ENCODE measurements at places on chromosomes 3 and 15.

DNA sequence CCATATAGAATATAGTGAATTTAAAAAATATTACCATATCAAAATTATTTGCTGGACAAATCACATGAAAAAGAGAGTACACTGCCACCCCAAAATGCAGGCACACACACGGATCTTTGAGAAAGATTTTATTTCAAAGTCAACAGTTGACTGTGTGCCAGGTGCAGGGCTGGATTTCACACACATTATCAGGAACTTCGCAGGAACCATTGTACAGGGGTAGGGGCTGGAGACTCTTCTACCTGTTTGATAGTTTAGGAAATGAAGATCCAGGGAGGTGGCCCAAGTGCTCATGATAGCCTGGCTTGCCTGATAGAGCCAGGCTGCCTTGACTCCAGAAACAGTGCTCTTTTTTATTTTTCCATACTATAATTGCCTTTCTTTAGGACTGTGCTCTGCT, 54.2 kb downstream of the IL1RAP start:
- DNase-seq, result no peak

DNA sequence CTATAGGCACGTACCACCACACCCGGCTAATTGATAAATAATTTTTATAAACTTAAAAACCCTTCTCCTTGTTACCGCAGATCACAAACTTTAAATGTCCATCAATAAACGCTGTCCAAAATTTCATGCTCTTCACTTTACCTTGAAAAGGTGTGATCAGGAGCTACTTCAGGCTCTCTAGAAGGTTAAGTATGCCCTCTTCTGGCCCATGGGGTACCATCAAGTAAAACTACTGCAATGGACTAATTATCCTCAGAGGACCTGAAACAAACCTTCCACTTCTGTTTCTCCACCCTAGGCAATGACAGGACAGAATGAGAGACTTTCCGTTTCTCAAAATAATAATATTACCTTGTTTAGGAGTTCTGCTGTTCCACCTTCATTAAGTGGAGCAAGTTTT, 9.2 kb downstream of the LZTFL1 start:
- no peak for DNase-seq

- no peak for DNase-seq
Observed at GRCh38 chr3:193556841-193557240, 2.1 kb upstream of the ATP13A4 start.

GRCh38 chr15:48177383-48177765, 721 bp downstream of the MYEF2 start:
- no peak for DNase-seq

DNA sequence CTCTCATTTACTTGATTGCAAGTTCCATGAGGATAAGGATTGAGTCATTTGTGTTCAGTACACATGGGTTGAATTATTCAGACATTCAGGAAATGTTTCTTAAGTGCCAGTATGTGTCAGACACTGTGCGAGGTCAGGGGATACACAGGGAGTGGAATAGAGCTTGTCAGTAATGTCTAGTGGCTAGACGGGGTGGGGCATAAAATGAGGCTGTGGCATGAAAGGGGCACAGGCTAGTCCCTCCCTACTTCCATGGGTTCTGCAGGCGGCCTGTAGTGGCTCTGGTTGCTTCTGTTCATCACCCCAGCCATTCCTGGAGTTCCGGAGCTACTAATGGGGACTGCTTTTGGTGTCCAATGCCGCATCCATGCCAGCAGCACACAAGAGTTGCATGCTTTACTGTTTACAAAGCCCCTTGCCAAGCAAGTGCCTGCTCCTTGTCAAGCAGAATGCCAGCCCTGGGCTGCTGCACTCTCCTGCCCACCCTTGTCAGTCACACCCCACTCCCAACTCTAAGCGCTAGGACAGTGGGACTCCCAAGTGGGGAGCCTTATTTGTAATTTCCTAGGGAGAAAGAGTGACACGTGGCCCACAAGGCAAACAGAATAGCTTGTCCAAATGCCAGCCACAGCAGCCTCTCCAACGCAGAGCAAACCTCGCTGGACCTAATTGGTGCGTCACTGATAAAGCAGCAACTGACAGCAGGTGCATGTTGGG, 70.8 kb downstream of the RAB11A start:
- DNase-seq, result no peak

DNA sequence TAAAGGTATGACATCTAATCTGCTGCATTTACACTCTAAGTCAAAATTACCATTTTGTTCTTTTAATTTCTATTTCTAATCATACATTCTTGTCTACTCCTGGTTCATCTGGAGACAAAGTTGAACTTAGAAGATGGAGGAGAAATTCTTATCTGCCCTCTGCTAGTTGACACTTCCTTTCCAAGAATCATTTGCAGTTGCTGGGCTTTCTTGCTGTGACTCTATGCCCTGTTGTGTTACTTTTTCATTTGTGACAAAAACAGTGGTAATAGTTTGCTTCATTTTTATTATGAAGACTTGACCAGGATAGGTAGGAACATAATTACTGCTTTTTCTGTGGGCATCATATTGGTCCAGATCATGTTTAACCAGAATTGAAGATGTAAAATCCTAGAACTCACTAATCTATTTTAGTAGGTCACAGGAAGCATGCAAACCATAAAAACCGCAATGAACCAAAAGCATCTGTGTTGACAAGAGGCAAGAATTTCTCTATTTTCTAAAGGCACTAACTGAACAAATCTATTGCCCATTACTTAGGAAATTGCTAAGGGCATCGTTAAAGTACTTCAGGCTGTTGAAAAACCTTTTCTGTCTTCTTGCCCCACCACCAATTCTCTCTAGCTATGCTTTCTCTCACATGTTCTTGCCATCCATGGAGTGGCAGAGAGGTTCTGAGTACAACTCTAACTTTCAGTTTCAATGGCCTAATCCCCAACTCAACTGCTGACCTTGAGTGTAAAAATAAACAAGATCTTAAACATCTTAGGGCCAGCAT, 4.2 kb upstream of the CCR2 start:
- DNase-seq, result no peak

DNA sequence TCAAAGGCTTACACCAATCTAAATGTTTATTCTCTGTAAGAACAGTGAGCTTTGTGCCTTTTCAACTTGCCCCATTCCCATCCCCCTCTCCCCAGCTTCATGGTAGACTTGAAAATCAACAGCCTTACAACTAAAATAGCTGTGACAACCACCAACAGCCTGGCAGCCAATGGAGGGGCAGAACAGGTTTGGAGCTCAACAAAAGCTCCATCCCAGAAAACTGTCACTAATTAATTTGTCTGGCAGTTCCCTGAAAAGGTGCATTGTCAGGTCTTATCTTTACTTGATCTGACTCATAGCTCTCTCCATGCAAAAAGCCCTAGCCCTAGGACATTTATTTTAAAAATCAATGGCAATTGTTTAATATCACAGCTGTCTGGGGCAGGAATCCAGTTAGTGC, 22.6 kb downstream of the MTHFS start:
- no peak for DNase-seq

GRCh38 chr3:194312743-194313281, 38.3 kb downstream of the CPN2 start:
- DNase-seq, result no peak

- no peak for DNase-seq
Observed at GRCh38 chr15:76939715-76940114, 8.2 kb downstream of the RCN2 start.

DNA sequence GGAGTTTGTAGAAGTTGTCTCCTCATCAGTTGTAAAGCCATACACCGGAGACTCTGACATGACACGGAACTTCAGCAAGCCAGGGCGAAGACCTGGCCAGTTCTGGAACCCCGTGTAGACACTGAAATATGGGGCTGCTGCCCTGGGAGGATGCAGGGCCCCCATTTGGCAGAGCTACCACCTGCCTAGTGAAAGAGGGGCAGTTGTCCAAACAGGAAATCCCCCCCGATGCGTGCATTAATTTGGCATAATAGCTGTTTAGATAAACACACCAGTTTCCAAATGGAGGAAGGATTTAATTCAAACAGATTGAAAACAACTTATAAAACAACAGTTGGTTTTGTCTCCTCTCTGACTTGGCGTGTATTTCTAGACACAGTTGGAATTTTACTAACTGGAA, 357.2 kb downstream of the GABRG3 start:
- no peak for DNase-seq

- DNase-seq, result no peak
Observed at GRCh38 chr3:184262764-184263179, 1.4 kb upstream of the CAMK2N2 start.

GRCh38 chr15:44726568-44727484, 9.5 kb upstream of the TRIM69 start:
- DNase-seq, result peak; percentile 74

DNA sequence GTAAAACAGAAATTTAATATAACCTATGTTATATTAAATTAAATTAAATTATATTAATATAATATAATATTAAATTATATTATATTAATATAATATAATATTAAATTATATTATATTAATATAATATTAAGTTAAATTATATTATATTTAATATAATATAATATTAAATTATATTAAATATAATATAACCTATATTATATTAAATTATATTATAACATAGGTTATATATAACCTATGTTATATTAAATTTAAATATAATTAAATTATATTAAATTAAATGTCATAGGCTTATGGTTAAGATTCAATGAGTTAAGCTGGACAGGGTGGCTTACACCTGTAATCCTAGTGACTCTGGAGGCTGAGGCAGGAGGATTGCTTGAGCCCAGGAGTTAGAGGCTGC, 40.6 kb upstream of the CNOT10 start:
- no peak for DNase-seq

DNA sequence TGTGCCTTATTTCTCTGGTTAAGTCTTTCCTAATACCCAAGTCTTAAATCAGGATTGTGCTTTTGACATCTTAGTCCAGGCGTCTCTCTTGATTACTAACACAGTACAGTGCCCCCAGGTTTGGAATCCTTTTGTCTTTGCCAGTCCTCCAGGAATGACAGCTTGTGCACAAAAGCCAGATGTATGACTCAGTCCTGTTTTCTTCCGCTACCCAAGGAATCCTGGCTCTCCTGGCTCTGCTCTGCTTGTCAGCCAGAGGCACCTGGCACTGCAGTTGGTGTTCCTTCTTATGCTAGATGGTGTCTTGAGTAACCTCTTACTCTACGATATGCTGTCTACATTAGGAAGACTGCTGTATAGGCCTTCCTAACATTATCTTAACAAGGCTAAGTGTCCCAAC, 728.2 kb upstream of the NECTIN3 start:
- no peak for DNase-seq

DNA sequence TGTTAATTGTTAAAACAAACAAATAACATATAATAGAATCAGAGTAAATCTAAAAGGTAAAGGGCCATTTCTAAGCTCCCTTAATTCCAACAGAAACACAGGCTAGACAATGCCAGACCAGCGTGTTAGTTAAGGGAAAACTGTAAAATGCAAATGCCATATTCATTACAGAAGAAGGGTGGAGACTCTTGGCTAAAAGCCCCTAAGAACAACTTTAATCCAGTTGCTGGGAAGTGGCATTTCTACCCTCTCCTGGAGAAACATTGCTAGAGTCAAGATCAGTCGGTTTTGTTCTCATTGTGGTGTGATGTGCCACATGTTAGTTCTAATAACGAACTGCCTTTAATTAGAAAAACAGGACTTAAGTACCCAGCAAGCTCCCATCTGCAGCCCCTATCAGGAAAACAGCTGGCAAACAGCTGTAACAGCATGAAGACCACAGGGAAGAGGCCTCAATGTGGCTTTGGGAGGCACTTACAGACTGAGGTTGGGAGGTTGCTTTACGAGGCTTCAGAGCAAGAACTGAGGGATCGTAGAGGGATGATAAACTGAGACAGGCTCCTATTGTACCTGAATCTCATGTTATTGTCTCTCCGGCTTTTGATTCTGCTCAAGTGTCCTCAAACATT, 1134.8 kb downstream of the ROBO1 start:
- DNase-seq, result no peak

DNA sequence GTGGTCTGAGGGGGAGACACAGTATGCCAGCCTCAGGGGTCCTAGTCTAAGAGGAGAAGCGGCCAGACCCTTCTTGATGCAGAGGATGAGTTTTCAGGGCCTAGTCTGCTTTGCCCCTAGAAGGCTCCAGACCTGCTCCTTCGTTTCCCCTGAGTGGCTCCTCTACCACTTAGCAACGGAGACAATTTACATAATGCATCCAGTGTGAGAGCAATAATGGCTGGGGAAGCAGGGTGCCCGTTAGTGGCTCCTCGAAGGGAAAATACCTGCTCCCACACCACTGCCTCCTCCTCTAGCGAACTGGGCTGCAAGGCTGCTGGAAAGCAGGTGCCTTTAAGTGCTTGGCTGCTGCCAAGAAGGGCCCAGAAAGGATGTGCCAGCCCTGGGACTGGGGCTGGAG, 38.9 kb downstream of the CACNA2D2 start:
- no peak for DNase-seq

- DNase-seq, result no peak
Observed at GRCh38 chr3:43326891-43327581, 40.7 kb downstream of the SNRK start.

GRCh38 chr3:150760431-150761200, 2.4 kb downstream of the SIAH2 start:
- peak; percentile 51 for DNase-seq

DNA sequence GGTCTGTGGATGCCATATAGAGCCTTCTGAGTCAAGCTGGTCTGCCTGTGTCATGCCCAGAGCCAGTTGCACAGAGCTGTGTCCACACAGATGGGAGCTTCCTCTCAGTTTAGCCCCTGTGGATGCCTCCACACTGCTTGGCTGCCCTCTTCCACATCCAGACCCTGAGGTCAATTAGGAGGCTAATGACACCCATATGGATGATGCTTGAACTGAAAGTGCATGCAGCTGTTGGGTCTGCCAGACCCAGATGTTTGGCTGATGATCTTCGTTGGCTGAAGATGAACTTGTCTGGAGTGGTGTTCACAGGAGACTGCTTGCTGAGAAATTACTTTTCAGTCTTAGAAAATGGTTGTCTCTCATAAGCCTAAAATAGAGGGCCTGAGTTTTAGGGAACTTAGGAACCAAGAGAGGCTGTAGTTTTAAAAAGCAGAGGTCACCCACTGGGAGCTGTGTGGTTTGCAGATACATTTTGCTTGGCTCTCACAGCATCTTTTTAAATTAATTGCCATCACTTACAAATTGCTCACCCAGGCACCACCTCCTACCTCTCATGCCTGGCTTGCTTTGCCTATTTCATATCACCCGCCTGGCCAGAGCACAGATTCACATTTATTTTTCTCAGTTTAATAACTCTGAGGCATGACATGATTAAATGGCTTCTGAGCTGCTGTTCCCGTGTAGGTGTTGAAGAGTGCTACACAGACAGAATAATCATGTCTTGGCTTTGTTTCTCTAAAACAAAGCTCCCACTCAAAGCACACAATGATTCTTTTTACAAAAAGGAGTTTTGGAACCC, 176.1 kb downstream of the MINAR1 start:
- no peak for DNase-seq

DNA sequence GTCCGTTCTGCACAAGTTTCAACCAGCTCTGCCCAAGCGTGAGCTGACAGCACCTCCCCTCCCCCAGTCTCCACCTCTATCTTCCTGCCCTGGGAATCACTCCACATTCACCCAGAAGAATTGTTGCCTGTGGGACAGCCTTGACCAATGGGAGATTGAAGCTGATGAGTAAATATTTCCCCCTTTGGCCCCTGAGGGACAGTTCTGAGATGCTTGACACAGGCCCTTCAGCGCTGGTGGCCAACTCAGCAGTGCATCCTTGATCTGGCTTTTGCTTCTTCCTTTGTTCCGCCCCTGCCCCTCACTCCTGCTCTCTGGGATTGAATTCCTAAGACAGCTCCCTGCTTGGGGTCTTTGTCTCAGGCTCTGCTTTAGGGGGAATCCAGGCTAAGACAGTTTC, 13.1 kb upstream of the SKIC8 start:
- no peak for DNase-seq

Data from activated CD4-positive, alpha-beta T cell treated with anti-CD3 and anti-CD28 coated beads for 4 hours (primary cell).